GM23338 (cell line): ENCODE measurements at places on chromosomes 16 and 17.

DNA sequence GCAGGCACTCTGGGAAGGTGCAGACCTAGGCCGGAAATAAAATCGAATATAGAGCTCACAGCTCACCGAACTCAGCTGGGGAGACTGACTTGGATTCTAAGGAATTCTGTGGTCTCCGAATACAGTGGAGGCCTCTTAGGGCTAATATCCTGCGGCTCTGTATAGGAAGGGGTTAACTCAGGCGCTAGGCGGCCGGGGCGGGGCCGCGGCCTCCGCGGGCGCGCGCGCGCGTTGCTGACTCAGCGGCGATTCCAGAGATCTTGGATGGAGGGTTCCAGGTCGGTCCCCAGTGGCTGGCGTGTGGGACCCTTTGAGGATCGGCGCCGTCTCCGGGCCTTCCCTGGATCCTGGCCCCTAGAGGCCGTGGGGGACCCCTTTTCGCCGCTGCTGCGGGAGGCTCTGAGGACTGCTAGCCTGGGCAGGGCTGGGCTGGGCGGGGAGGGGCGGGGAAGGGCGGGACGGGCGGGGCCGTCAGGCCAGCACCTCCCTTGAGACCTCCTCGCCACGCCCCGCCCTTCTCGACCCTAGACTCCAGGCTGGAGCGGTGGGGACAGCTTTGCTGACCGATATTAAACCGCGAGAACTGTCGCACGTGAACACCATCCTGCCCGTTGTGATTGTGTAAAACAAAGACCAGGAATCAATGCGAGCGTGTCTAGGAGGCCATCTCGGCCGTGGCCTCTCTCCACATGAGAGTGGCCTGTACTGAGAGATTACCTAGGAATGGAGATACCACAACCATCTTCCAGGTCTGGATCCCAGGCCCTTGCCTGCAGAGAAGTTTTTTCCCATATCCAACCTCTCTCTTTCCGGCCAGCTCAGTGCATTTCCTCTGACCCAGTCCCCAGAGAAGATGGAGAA is 1.4 kb upstream of the PLEKHH3 start:
- DNase-seq, result peak; percentile 96

DNA sequence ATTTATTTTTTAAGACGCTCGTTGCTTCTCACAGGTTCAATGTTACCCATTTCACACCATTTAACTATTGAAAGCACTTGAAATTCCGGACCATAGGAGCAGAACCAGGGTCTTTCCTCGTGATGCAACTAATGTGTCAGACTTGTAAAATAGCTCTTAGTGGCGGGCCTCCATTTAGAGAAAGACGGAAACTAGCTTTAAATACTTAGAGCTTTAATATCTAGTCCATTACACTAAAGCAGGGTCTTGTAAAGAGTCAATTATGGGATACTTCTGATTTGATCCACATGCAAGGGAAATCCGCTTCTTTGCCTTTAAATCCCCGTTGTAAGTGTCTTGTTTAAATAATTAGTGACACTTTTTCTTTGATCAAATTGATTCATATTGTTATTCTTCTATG is 56.6 kb downstream of the NACA2 start:
- DNase-seq, result no peak

GRCh38 chr17:80730739-80731138 is 186.1 kb downstream of the RPTOR start:
- DNase-seq, result no peak

GRCh38 chr16:777826-778225 is 10.4 kb downstream of the RPUSD1 start:
- no peak for DNase-seq

DNA sequence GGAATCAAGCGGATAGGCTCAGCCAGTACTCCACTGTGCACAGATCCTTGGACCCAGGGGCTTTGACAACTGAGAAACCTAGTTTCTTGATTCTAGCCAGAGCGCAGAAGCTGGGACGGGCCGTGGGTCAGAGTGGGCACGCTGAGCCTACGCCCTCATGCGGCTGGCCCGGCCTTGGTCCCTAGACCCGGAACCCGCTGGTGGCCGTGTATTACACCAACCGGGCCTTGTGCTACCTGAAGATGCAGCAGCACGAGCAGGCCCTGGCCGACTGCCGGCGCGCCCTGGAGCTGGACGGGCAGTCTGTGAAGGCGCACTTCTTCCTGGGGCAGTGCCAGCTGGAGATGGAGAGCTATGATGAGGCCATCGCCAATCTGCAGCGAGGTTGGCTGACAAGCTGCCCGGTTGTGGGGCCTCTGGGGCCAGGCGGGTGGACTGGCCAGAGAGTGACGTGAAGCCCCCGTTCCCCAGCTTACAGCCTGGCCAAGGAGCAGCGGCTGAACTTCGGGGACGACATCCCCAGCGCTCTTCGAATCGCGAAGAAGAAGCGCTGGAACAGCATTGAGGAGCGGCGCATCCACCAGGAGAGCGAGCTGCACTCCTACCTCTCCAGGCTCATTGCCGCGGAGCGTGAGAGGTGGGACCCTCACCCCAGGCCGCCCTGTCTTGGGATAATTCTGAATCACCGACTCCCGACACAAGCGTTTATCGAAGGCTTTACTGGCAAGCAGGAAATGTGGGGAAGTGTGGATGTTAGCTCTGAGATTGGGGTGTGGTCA is 946 bp downstream of the STUB1 start:
- peak; percentile 66 for DNase-seq

GRCh38 chr16:1068451-1068850 is 4.1 kb upstream of the SSTR5 start:
- DNase-seq, result no peak

DNA sequence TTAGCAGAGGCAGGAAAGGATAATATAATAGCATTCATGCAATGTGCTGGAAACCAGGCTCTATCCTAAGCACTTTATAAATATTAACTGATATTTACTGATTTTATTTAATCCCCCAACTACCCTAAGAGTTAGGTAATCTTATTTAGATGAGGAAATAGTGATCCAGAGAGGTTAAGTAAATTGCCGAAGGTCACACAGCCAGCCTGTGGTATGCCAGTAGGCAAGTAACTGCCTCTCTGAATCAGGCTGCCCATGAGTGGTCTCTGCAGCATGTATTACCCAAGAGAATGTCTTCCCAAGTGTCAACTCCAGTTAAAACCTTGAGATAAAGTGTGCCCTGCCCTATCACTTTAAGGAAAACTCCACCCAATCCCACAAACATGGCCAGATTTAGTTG is 25.3 kb upstream of the LYRM9 start:
- DNase-seq, result no peak

DNA sequence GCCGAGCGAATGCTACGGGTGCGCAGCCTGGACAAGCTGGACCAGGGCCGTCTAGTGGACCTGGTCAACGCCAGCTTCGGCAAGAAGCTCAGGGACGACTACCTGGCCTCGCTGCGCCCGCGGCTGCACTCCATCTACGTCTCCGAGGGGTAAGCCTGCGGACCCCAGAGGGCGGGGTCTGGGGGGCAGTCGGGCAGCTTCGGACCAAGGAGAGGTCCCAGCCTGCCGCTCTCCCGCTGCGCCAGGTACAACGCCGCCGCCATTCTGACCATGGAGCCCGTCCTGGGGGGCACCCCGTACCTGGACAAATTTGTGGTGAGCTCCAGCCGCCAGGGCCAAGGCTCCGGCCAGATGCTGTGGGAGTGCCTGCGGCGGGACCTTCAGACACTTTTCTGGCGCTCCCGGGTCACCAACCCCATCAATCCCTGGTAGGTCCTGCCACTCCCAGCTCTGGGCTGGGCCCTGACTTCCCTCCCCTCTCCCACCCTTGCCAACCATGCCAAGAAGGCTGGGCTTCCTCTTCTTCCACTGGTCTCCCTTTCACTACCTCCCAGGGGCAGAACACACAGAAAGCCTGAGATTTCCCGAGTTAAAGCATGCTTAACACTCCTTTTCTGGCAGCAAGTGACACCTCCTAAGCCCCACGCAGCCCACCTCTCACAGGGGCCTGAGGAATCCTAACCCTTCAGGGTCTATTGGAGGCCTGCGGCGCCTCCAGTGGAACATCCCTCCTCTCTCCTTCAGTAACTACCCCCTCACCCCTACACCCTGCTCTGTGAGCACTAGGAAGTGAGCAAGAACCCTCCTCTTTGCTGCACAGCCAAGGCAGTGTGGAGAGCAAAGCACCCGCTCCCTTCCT is 3.2 kb downstream of the NAGS start:
- DNase-seq, result no peak

DNA sequence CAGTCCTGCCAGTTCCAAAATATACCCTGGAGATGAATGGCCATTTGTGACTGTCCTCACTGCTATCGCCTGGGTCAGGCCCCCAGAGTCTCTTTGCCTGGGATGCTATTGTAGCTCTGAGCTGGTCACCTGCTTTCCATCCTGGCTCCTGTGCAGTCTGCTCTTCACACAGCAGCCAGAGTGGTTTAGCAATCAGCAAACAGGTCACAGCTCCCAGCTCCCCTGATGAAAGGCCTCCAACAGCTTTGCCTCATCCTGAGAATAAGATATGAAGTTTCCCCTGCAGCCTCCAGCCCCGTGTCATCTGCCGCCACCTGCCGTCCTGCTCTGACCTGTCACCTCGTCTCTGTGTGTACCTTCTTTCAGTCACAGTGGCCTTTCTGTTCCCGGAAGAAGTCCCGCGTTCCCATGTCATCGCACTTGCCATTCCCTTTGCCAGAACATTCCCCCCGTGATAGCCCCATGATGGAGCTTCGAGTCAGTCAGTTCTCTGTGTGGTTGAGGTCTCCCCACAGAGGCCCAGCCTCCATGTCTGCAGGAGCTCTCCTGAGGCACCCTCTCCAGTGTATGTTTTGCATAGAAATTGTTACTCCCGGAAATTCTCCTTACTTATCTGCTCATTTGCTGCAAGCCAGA is 281.5 kb downstream of the SNX29 start:
- peak; percentile 28 for DNase-seq

GRCh38 chr16:2966043-2966807 is 2.1 kb downstream of the KREMEN2 start:
- DNase-seq, result no peak

DNA sequence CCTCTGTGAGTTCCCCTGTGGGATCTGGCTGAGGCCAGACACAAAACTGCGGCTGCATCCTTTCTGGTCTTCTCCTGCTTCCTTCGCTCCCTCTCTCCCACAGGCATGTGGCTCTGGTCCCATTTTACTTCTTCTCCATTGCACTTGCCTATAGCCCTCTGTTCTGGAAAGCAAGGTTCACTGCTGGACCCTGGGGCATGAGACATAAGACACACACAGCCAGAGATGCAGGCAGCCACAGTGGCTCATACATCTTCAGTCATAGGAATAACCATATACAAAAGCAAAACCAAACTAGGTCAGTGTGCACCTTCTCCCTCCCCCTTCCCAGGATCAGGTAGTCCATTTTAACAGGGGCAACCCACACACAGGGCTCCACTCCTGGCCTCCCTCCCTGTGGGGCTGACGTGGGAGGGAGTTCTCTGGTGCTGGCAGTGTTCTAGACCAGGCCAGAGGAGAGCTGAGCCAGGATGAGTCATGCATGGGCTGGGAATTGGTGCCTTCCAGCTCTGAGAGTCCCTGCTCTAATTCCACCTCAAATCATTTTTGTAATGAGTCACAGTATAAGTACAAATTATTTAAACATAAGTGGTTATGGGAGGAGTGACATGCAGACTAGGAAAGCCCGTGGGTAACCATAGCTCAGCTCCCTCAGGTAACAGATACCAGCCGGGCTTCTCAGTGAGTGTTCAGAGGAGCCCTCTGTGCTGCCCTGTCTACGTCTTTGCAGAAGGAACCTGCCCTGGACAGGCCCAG is 58.0 kb downstream of the ASIC2 start:
- DNase-seq, result no peak
